Stimulated activated CD8-positive, alpha-beta memory T cell treated with anti-CD3 and anti-CD28 coated beads, Interleukin-4, amount 100 ng/mL, for 24 hours (primary cell): ENCODE measurements at places on chromosomes 16 and 17.

GRCh38 chr16:22188595-22189442, 17.3 kb upstream of the EEF2K start:
- DNase-seq = peak; percentile 47

DNA sequence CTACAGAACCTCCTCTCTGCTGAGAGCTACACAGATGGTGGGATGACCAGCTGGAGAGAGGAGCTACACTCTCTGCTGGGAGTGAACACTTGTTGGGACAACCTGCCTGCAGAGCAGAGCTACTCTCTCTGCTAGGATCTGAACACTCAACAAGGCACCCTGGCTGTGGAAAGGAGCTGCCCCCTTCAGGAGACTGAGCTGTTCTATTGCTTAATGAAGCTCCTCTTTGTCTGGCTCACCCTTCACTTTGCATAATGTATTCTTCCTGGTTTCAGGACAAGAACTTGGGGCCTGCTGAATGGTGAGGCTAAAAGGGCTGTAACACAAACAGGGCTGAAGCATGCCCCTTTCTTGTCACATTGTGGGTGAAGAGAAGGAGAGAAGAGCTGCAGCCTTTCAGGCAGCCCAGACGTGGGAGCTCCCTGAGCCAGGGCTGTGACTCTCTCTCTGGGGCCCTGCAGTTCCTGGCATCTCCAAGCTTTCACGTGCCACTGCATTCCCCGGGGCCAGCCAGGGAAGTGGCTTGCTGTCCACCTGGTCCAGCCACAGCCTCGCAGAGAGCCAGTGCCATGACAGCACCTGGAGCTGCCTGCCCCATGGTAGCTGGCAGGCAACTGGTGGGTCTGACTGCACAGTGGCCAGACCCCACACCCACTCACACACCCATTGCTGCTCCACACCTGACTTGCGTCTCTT, 272.8 kb upstream of the KCNJ16 start:
- DNase-seq = no peak

- DNase-seq = no peak
Observed at GRCh38 chr17:39699818-39700147, at the start of gene ERBB2. Gene ERBB2, plus strand, starts transcription at chr17:39700064. Its CDS starts 175 bp downstream, at chr17:39700239.

GRCh38 chr16:69823831-69824563, 61.9 kb downstream of the WWP2 start:
- DNase-seq = no peak

GRCh38 chr17:70336411-70336810, 167.1 kb downstream of the KCNJ2 start:
- no peak for DNase-seq

- DNase-seq = no peak
Observed at GRCh38 chr17:28499364-28499664, 6.8 kb upstream of the FOXN1 start.

DNA sequence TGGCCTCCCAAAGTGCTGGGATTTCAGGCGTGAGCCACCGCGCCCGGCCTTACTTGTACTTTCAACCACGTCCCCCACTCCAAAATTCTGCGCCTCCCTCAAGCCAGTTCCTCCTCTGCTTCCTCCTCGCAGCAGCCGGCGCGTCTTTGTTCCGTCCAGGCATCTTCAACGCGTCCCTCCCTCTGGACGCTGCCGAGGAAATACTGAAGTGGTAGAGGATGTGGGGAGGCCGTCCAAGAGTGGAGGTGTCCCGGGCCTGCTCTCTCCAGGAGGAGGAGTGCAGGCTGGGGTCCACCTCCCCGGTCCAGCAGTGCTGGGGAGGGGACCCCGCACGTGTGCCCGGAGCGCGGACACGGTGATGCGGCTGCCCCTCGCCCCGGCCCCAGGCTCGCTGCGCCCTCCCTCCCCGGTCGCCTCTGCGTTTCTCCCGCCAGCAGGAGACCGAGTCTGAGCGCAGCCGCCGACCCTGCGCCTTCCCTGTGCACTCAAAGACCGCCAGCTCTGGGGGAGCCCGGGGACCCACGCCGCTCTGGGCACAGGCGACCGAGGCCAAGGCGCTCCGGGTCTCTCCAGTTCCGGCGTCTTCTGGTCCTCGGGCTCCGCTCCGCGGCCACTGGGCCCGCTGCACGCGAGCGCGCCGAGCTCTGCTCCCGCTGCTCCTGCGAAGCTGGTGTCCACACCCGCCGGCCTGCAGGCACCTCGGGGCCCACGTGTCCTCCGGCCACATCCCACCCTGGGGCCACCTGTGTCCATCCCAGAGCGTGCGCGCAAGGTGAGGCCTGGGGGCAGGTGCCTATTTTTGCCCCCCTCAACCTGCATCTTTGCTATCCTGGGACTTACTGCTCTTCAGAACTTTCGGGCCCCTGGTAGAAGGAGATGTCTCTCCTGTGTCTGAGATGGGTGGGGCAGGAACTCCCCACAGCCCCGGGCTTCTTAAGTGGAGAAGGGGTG, 31.7 kb downstream of the OSBPL7 start:
- peak; percentile 47 for DNase-seq

DNA sequence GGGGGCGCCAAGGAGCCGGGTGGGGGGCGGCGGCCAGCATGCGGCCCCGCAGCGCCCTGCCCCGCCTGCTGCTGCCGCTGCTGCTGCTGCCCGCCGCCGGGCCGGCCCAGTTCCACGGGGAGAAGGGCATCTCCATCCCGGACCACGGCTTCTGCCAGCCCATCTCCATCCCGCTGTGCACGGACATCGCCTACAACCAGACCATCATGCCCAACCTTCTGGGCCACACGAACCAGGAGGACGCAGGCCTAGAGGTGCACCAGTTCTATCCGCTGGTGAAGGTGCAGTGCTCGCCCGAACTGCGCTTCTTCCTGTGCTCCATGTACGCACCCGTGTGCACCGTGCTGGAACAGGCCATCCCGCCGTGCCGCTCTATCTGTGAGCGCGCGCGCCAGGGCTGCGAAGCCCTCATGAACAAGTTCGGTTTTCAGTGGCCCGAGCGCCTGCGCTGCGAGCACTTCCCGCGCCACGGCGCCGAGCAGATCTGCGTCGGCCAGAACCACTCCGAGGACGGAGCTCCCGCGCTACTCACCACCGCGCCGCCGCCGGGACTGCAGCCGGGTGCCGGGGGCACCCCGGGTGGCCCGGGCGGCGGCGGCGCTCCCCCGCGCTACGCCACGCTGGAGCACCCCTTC, 484 bp downstream of the FZD2 start:
- DNase-seq = no peak

DNA sequence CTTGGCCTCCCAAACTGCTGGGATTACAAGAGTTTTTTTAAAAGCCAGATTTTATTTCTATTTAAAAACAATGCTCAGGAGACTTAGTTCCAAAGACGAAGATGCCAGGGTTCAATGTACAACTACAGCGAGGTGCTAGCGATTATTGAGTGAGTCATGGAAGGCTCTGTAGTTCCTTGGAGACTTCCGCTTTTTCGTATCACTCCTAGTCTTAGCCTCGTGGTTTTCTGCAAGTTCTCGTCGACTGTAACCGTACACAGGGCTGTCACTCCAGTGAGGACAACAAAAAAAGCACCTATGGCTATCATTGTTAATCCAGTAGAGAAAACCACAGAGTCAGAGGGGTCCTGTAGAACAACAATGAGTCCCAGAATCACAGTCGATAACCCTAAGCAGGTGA, 22.7 kb upstream of the ZC3H7A start:
- no peak for DNase-seq

GRCh38 chr17:64110379-64111152, 19.4 kb downstream of the ERN1 start:
- DNase-seq = no peak
